Activated effector memory CD4-positive, alpha-beta T cell treated with anti-CD3 and anti-CD28 coated beads, Interleukin-2, amount 50 U/mL, for 16 hours (primary cell): ENCODE measurements at places on chromosomes 13 and 19.

- DNase-seq, result no peak
These were observed 805.6 kb upstream of the ARGLU1 start for GRCh38 chr13:107373551-107373950.

- no peak for DNase-seq
These were observed 11.4 kb downstream of the ZIC2 start for GRCh38 chr13:99992949-99993351.

DNA sequence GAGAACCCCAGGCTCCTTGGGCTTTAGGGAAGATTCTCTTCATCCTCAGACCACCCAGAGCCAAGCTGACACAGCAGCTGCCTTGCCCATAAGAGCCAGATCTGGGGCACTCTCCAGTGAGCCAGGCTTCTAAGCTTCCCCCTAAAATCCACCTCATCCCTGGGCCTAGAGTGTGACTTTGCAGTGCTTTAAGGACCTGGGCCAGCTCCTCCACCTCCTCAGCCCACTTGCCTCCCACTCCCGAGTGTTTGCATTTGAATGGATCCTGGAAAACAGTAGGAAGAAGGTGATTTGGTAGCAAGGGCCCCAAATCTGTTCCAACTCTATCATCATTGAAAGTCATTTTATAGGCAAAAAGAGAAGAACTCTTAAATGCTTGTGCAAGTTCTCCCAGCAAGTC lies 108.7 kb upstream of the UBL3 start:
- no peak for DNase-seq

DNA sequence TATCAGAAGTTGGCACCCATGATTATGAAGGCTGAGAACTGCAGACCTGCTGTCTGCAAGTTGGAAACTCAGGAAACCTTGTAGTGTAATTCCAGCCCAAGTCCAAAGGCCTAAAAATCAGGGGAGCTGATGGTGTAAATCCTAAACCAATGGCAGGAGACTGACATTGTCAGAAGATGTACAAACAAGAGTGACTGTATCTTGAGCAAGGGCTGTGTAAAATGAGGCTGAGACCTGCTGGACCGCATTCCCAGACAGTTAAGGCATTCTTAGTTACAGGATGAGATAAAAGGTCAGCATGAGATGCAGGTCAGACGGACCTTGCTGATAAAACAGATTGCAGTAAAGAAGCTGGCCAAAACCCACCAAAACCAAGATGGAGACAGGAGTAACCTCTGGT lies 147.7 kb downstream of the COG6 start:
- no peak for DNase-seq

GRCh38 chr19:3057275-3057714 lies 5.0 kb downstream of the TLE5 start:
- DNase-seq, result no peak
